Right ventricle myocardium superior (tissue), 1 donor: ENCODE measurements at places on chromosomes 3 and 15. TPM values are rescaled to one million over a fixed set of nuclear protein-coding genes. Genes with fewer than 3 reads are reported as not detected.

Gene CXCR6
- 0.22 TPM for total RNA-seq

Gene SAMD7
- not detected for total RNA-seq

Gene PIGZ
- 2.2 TPM for total RNA-seq

DNA sequence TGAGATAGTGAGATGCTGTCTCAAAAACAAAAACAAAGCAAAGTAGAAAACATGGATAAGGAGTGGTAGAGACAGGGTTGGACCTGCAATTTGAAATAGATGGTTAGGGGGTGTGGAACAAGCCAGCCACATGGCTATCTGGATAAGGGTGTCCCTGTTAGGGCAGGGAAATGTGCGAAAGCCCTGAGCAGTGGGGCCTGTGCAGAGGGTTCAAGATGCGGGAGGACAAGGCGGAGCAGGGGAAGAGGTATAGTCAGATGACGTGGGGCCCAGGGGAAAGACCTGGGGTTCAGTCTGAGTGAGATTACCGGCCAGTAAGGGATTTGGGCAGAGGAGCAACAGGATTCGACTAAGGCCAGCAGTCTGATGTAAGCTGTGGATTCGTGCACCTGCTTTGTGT is 18.4 kb upstream of the NR2E3 start:
- DNase-seq, result no peak

- DNase-seq, result no peak
Measured at GRCh38 chr15:94910166-94910565, 678.8 kb downstream of the MCTP2 start.

- peak; percentile 30 for DNase-seq
Measured at GRCh38 chr3:127068111-127068810, 85.3 kb downstream of the PLXNA1 start.

DNA sequence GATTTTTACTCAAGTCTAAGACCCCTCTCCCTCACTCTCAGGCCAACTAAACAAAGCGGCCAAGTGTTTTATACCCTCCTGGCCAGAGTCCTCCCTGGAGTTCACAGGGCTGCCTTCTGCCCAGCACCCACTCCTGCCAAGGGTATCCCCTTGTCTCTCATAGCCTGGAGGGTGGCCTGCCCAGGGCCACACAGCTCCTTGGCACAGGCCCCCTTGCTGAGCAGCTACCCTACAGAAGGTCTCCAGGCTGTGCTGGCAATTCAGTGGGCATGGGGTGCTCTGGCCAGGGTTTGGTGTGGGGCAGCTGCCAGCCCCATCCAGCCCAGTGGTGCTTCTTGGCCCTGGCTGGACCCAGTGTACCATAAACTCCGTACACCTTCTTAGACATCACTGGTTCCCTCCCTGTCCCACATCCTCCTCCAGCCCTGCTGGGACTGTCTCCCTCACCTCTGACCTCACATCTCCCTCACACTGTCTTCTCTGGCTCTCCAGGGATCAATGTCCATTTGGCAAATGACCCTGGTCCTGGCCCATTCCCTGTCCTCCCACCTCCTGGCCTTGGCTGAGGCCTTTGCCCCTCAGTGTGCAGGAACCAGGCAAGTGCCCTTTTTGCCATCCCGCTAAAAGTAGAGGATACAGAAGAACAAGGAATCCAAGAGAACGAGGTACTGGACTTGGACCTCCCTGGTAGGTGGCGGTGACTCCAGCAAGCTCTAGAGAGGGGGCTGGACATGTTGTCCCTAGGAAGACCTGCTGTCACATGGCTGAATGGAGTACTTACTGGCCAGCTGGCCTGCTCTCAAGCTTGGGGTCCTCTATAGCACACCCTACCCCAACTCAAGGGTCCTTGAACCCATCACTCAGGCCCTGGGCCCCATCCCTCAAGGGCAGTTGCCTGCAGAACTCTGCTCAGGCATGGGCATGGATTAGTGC is 50.0 kb upstream of the TRPM1 start:
- DNase-seq, result no peak
